Activated CD4-positive, alpha-beta memory T cell treated with anti-CD3 and anti-CD28 coated beads for 36 hours (primary cell): ENCODE measurements at places on chromosomes 3 and 15. TPM values are rescaled to one million over a fixed set of nuclear protein-coding genes. Genes with fewer than 3 reads are reported as not detected.

The CHRM5 gene
- total RNA-seq = not detected

The GUCA1C gene
- not detected for total RNA-seq

The GOLGA6L9 gene
- total RNA-seq = 1.8 TPM

The KLF15 gene
- 0.46 TPM for total RNA-seq

The RHCG gene
- not detected for total RNA-seq

The MLF1 gene
- 3.9 TPM for total RNA-seq

The TMEM202 gene
- not detected for total RNA-seq

The TNFSF10 gene
- total RNA-seq = 31.8 TPM

The HIGD2B gene
- 0.31 TPM for total RNA-seq

The ARID3B gene
- 28.6 TPM for total RNA-seq

The NANOGP8 gene
- not detected for total RNA-seq

The ZNF385D gene
- not detected for total RNA-seq

The RTP4 gene
- 1.7 TPM for total RNA-seq

The GOLGA6A gene
- not detected for total RNA-seq

The LRRC3B gene
- not detected for total RNA-seq

The UROC1 gene
- not detected for total RNA-seq
